Body of pancreas (tissue), 4 donors: ENCODE measurements at places on chromosomes 7 and 10. TPM values are rescaled to one million over a fixed set of nuclear protein-coding genes. Genes with fewer than 3 reads are reported as not detected.

- no peak overlapping the region for H3K27ac ChIP-seq
- no peak for DNase-seq
- H3K36me3 ChIP-seq, result no peaks in the 10 kb centered on the region
- H3K27me3 ChIP-seq, result no peaks in the 10 kb centered on the region
- H3K4me3 ChIP-seq, result no peak overlapping the region
Observed at GRCh38 chr10:102540023-102540422, 36.3 kb downstream of the SUFU start.

DNA sequence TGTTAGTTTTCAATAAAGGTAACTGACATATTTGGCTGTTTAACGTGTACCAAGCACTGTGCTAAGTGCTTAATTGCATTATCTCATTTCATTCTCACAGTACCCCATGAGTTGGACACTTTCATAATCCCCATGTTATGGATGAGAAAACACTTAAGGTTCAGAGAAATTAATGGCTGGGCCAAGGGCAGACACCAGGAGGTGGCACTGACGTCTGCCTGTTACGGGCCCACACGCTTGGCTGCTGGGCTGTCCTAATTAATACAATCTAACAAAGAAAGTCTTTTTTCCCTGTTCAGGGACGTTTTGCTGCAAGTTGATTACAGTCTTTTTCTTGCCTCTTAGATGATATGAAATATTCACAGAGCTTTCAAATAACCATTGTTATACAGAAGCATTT lies 16.1 kb downstream of the DYDC2 start:
- no peak for DNase-seq
- H3K27ac ChIP-seq, result no peak overlapping the region
- no peaks in the 10 kb centered on the region for H3K27me3 ChIP-seq
- no peak overlapping the region for H3K4me3 ChIP-seq
- H3K36me3 ChIP-seq, result no peaks in the 10 kb centered on the region
- H3K4me1 ChIP-seq, result no peaks in the 10 kb centered on the region

The THSD7A gene
- 0.66 TPM for total RNA-seq

GRCh38 chr7:12089951-12090756 lies 120.9 kb upstream of the TMEM106B start:
- no peak overlapping the region for H3K27ac ChIP-seq
- no peaks in the 10 kb centered on the region for H3K36me3 ChIP-seq
- H3K4me1 ChIP-seq, result no peaks in the 10 kb centered on the region
- H3K27me3 ChIP-seq, result no peaks in the 10 kb centered on the region
- H3K4me3 ChIP-seq, result no peak overlapping the region

DNA sequence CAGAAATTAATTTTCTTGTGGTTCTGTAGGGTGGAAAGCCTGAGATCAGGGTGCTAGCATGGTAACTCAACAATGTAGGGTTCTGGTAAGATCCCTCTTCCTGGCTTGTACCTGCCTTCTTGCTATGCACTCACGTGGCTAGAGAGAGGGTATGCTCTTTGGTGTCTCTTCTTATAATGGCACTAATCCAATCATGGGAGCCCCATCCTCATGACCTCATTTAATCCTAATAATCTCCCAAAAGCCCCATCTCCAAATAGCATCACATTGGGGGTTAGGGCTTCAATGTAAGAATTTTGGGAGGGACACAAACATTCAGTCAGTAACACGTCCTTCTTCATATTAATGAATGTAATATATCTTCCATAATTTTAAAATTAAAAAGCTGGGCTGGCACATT lies 39.6 kb upstream of the FAM133B start:
- H3K4me3 ChIP-seq, result no peak overlapping the region
- no peaks in the 10 kb centered on the region for H3K27me3 ChIP-seq
- H3K36me3 ChIP-seq, result no peaks in the 10 kb centered on the region
- no peak for DNase-seq

DNA sequence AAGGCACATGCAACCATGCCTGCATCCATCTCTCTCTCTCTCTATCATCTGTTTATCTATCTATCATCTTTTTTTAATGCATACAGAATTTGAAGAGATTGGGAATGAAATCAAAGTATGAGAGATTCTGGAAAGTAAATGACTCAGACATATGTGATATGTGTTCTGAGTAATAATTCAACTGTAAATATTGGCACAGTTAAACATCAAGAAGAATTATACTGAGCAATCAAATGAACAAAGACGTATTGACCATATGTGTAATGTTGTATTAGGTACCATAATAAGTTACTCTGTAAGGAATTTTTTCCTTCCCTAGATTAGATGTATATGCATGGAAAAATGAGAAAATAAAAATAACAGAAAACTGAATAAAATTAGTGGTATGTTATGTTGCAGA lies 108.3 kb downstream of the SUGCT start:
- H3K36me3 ChIP-seq, result no peaks in the 10 kb centered on the region
- no peaks in the 10 kb centered on the region for H3K27me3 ChIP-seq
- no peak overlapping the region for H3K27ac ChIP-seq
- H3K4me3 ChIP-seq, result no peak overlapping the region

GRCh38 chr7:12738665-12739064 lies 51.2 kb downstream of the ARL4A start:
- no peaks in the 10 kb centered on the region for H3K27me3 ChIP-seq
- H3K4me3 ChIP-seq, result no peak overlapping the region
- no peak for DNase-seq
- H3K4me1 ChIP-seq, result peaks cover 7% of the 10 kb centered on the region
- no peaks in the 10 kb centered on the region for H3K36me3 ChIP-seq
- no peak overlapping the region for H3K27ac ChIP-seq

GRCh38 chr7:1065585-1066241 lies 21.4 kb downstream of the GPR146 start:
- H3K27ac ChIP-seq, result no peak overlapping the region
- H3K4me3 ChIP-seq, result no peak overlapping the region
- H3K36me3 ChIP-seq, result no peaks in the 10 kb centered on the region
- H3K27me3 ChIP-seq, result no peaks in the 10 kb centered on the region
- DNase-seq, result peak; percentile 88
- H3K4me1 ChIP-seq, result peaks cover 14% of the 10 kb centered on the region

- no peak for DNase-seq
- no peaks in the 10 kb centered on the region for H3K4me1 ChIP-seq
- no peaks in the 10 kb centered on the region for H3K36me3 ChIP-seq
- H3K4me3 ChIP-seq, result no peak overlapping the region
- H3K27me3 ChIP-seq, result no peaks in the 10 kb centered on the region
Observed at GRCh38 chr10:58555930-58556311, 43.2 kb downstream of the BICC1 start.
